ENCODE measurements at places on chromosomes 3 and 15.

DNA sequence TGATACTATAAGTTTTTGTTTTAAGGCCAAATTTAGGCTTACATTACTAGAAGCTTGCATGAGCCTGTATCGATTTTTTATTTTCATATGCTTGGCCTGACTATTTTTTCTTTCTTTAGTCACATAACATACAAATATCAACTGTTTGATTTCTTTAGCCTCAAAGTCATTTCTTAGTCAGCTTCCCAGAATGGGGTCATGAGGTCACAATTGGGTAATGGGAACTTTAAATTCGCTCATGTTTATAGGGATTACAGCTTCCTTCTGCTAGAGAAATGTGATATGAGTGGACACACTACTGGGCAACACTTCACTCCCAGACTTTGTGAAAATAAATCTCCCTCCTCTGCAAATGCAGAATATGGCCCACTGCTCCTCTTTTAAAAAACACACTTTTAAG lies 9.1 kb upstream of the TIPARP start:
- no peak for DNase-seq

- no peak for DNase-seq
Measured at GRCh38 chr15:60526127-60526616, 47.2 kb upstream of the ICE2 start.

DNA sequence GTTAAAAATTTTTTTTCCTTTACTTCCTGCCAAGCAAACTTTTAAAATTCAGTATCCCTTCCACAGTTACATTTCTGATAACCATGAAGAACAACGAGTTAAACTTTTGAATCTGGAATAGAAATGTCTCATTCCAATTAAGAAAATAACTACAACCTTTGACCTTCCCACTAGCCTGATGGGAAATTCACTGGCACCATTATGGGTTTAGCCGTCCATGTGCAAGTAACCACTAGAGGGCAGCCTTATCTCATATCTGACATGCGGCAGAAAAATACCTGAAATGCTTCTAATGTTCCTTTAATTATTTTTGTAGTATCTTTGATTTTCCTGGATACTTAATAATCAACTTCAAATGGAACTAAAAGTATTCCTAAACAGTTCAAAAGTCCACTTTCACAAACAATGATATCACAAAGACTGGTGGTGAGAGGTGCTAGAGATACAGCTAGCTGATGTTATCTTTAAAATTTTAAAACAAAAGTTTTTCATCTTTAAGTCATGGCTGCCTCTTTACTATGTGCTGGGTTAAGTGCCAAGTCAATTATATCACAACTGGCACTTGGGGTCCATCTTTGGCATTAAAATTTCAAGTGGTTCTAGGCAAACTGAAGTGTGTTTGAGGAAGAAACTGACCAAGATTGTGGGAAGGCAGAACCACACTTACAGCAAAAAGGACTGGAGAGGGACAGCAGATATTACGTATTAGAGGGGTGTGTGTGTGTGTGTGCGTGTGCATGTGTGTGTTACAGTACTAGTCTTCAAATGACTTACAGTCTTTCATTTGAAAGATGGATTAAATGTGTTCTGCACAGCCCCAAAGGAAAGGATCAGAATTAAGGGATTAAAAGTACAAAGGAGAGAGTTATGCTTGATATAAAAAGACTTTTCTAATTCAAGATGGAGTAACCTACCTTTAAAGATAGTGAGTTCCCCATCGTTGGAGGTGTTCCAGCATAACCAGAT lies 107.1 kb upstream of the ICE2 start:
- DNase-seq, result peak; percentile 78

DNA sequence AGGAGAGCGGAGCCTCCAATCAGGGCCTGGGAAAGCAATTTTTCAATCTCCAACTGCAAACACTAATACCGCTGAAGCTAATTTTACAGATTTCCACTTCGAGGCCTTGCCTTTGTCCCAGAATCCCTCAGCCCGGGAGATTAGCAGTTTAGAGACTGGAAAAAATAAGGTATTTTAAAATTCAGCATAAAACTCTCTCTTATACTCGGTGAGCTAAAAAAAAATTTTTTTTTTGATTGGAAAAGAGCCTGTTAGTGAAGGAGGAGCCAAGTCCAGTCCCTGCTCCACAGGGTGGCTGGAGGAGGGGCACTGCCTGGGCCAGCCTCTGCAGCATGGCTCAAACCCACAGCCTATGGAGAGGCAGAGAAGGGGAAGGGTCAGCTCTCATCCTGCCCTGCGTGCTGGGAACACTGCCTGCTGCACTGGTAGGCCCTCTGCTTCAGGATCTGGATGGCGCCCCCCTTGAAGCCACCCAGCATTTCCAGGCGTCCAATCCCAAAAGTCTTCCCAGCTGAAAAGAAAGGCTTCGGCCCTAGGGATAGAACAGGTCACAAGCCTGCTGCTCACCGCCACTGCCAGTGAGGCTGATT lies 48.9 kb downstream of the CACNA2D2 start:
- DNase-seq, result no peak

DNA sequence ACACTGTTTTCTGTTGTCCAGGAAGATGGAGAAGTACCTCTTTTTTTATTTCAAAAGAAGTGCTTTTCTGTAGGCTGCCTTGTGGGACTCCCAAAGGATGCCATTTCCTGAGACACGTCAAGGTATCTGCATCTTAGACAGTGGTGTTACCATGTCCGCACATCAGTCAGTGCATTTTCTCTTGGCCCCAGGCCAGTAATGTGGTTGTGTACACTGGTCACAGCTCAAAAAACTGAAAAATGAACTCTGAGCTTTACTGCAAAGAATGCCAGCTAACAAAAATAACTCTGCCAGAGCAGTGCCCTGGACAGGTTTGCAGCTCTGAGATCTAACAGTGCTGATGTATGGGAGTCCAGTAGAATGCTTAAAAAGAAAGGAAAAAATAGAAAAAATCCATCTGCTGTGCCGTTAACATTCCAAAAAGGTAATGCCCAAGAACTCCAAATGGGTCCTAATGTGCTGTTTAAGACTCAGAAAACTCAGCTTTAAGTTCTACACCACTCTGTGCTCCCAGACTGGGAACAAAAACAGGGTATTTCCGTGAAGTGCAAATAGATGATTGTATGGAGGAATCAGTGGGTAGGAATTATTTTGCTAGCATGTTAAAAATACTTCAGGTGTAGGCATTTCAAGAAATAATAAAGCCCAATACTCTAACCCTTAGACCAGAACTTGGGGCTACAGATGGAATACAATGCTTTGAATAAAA lies 315.9 kb downstream of the FEZF2 start:
- no peak for DNase-seq
